Activated CD8-positive, alpha-beta memory T cell treated with anti-CD3 and anti-CD28 coated beads for 24 hours (primary cell): ENCODE measurements at places on chromosomes 12 and 14.

DNA sequence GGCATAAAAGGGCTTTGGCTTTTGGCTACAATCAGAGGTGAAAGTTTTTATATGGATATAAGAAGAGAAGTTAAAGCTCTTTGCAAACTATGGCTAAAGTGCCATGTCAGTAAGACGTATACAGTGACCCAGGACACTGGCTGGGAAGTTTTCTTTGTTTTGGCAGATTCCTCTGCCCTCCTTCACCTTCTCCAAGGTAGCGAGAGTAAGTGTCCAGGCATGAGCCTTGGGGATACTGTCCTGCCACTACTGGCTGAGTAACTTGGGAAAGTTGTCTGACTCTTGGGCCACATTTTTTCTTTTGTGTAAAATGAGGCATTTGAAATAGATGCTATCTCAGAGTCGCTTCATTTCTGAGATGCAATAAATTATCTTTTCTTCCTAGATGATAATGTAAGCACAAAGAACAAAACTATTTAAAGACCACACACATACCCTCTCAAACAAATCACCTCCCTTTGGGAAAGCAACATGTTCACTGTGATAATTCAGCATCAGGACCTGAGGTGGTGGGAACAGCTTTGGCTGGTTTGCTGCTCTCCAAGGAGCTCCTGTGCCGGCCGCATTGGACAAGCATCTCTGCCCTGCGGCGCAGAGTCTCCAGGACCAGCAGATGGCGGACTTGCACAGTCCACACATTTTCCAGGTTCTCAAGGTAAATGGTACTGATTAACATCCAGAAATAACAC lies 106.3 kb downstream of the PTCSC3 start:
- DNase-seq, result peak; percentile 63

DNA sequence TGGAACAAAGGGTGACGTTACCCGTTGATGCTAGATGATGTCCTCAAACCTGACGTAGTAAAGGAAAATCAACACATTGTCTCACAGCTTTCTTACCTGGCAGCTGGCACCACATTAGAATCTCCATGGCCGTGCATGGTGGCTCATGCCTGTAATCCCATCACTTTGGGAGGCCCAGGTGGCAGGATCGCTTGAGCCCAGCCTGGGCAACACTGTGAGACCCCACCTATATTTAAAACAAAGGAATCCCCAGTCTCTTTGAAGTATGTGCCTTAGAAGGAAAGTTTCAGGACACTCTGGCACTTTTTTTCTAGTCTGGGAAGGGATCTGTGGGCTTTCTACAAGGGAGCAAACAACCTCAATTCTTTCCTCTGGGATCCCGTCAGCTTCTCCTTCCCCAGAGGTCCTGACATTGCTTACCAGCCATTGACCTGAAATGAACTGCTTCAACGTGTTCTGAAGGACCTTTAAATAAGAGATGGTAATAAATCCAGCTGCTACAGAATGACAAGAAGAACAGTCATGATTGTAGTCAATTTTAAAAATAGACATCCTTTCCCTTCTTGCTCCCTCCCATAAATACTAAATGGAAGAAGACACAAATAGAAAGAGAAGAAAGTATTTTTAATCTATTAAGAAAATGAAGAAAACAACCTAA lies 33.7 kb upstream of the TTC7B start:
- DNase-seq, result no peak

- no peak for DNase-seq
Observed at GRCh38 chr12:5773550-5773949, 171.5 kb downstream of the ANO2 start.

DNA sequence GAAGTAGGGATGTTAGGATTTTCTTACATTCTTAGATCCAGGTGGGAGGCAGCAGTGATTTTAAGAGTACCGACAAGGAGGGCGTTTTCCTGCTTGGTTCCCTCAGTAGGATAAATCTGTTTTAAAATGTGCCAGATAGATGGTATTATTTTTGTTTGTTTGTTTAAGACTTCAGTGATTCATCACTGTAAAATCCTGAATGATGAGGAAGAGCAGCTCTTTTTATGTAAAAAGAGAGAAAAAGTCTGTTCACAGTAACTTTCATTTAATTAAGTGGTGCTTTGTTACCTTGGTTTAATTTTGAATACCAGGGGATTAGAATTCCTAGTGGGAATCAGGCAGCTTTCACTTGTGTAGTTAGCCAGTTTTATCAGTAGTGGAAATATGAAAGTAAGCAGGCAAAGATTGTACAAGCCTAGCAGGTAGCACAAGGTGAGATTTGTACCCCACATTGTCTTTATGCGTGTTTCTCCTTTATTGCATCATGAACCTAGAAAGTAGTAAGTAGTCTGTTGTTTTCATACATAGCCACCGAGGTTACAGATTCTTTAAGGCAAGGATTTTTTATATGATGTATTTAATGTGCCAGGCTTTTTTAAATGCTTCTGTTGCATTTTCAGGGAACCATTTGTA lies 349.6 kb downstream of the CCDC91 start:
- no peak for DNase-seq

DNA sequence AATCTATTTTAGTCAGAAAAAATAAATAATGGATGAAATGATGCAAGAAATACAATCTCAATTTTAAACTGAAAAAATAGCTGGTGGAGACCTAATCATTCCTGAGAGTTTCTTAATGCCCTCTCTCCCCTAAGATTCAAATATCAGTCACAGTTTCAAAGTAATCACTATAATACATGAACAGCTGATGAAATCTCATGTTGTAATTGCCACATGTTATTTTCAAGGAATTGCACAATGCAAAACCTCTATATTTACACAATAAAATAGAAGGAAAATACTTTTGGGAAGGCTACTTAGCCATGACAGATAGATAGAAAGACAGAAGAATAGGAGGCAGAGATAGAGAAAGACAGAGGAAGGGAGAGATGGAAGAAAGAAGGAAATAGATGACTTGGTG lies 18.2 kb downstream of the IFNG-AS1 start:
- DNase-seq, result no peak

DNA sequence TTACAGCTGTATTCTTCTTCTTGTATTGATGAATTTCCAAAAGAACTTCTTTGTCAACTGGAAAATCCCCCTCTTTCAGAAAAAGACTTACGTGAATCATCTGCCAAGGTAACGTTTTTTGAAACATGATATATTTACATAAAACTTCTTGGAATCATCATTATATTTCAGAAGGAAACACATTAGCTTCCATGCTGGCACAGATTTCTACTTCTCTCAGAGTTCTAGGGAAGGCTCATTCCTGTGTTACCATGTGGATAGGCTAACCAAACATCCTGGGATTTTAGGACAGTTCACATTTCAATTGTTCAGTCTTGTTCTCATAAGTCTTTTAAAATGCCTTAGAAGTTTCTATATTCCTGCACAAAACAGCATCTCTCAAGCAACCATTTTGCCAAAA lies 120.3 kb upstream of the NEDD1 start:
- DNase-seq, result no peak

DNA sequence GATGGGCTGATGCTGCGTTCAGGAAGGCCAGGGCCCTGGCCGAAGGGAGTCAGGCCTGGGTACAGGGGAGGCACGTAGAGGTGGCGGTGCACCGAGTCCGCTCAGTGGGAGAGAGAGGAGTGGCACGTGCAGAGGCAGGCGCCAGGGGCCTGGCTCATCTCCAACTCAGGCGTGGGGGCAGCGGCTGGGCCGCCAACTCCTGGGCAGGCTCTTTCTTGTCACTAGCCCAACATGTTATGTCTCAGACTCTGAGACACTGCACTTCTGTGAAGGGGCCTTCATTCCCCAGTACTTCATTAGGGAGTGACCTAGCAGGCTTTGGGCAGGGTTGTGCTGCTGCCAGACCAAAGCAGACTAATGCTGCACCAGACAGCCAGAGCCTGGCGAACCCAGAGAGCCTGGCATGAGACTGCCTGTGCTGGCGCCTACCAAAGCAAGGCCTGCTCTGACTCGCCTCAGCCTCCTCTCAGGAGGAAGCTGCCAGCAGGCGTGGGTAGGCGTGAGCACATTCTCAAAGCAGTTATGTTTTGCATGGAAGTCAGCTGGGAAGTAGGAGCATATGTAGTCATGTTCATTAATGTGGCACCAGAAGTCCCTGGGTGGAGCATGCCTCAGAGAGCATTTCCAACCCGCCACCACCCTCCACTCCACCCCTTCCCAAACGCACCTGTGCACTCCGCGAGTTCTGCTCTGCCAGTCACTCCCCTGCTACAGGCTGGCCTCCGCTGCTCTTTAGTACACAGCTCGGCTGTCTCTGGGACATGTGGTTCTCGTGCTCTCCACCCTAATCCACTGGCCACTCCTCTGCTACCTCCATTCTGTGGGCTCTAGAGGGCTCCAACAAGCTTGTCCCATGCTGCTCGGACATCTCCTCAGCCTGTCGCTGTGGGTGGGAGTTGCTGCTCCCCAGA lies 9.7 kb downstream of the CKB start:
- no peak for DNase-seq
